ENCODE measurements at places on chromosomes 11 and 22.

DNA sequence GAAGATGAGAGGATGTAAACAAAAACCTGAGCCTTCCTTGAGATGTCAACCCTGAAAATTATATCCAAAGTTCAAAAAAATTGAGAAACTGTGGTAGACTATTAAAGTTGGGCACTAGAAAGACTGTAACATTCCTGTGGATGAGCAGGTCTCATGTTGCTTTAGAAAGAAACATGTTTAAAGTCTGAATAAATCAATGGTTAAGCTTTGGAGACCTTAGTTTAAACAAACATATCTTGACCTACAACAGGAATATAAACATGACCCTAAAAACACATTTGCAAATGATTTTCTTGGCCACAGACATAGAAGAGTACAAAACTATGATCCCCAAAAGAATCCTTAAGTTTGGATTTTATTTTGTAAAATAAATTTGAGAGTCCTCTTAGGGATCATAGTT lies 38.1 kb upstream of the PCF11 start:
- no peak for DNase-seq

- DNase-seq, result no peak
Measured at GRCh38 chr11:14956111-14956510, 16.0 kb downstream of the CALCA start.

DNA sequence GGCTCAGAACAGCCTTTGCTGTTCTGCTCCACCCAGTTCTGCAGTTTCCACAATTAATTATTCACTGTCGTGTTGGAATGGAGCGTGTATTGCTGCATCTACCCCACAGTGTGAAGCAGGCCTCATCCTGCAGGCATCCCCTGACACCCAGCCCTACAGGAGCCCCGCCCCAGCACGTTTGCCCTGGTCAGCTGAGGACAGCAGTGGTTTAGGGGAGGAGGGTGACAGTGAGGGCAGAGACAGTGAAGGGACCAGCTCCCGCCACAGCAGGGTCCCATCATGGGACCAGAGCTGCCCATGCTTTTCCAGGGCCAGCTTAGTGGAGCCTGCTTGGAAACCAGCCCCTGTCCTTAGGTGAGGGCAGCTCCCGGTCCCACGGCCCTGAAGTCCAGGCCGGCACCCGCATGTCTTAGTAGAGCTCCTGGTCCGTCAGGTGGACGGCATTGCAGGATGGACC lies 273.0 kb downstream of the TBC1D22A start:
- DNase-seq, result no peak

DNA sequence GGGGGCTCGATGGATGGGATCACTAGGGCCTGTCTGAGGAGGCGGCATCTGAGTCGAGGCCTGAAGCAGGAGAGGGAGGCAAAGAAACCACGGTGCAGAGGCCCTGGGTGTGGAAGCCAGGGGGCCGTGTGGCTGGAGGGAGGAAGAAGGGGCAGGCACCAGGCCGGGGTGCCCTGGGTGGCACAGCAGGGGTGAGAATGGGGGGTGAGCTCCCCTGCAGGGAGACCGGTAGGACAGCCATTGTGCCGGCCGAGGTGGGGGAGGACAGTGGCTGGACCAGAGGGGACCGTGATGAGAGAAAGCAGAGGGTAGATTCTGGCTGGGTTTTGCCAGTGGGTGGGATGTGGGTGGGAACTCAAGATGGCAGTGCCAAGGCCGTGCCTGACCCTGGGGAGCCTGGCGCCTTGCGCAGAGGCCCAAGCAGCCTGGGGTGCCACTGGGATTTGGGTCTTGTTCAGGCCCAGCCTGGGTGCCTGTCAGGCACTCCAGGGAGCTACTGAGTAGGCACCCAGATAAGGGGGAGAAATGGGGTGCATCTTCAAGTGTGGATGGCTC lies 18.7 kb downstream of the PHLDA2 start:
- DNase-seq, result no peak

DNA sequence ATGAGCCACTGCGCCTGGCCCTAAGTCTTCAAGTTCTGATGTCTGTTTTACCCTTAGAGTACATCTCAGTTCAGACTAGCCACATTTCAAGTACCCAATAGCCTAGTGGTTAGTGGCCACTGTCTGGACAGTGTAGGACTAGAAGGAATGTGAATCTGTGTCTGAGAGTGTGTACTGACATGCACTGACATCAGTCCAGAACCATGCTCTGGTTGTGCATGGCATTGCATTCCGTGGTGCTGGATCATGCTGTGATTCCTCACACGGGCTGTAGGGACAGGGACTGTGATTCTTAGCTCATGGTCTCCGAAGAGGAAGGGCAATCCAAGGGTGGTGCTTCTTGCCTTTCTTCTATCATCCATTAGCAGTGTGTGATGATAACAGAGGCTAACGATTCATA lies 41.1 kb downstream of the AMOTL1 start:
- DNase-seq, result no peak

DNA sequence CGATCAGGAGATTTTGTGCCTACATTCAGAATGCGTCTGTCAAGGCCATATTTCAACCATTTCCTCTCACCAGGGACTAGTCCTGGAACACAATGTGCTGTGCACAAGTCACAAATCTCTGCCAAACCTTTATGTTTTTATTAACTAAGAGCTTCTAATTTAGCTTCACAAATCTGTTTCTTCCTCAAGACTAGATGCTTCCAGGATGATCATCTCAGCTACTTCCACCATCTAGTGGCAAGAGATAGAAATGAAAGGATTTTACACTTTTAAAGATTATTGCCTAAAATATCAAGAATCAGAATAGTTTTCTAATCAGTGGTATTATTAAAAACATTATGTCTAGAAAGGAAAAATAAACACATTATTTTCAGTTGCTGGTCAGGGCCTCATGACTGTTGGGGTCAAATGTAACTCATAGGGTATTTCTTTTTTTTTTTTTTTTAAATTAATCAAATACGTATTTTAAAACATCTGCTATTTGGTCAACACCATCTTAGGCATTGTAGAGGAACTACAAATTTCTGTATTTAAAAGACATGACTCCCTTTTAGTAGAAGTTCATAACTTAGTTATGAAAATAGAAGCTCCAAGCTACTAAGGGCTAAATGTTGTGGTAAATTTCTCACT lies 1102.6 kb downstream of the DLG2 start:
- no peak for DNase-seq

- DNase-seq, result no peak
Measured at GRCh38 chr11:111602865-111603610, 789 bp downstream of the SIK2 start.

DNA sequence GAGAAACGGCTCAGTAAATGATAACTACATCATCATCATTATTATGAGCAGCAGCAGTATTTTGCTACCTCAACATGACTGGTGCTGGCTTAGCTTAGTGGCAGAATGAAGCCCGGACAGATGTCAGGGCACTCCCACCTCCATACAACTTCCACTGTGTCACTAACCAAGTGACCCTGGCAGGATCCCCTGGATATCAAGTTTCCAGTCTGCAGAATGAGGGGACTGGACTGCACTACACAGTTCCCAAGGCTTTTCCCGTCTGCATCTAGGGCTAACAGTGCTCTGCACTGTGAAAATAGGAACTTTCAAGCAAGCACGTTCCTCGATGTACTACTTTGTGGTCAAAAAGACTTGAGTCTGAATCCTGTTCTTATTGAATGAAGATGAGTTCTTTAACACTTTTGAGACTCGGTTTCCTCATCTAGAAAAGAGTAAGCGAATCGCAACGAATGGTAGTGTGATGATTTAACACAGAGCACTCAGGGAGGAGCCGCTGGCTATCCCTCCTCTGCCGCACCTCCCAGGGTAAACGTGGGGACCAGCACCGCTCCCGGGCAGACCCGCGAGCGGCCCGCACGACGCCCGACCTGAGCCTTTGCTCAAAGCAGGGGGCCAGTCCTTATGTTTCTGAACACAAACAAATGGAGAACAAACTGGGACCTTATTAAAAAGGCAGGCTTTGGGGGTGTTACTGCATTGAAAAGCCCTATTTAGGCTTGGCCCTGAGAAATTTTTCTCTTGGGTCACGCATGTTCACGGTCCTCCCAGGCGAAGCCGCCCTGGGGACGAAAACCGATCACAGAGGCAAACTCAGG lies 910 bp downstream of the CLTCL1 start:
- DNase-seq, result no peak

DNA sequence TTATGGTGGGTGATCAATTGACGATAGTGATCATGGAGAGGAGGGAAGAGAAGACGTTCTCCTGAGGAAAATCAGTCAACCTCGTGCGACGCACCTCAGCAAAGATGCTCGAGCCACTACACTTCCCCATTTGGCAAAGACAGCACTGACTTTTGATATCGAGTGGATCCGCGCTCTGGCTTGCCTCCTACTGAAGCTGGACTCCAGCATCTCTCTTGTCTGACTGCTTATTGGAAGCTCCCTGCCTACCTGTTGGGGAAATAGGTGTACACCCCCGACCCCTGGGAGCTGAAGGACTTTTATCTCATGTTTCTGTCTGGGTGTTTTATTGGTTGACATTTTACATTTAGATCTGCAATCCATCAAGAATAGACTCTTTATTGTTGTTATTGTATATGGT lies 476.8 kb upstream of the B3GAT1 start:
- no peak for DNase-seq

GRCh38 chr11:113193946-113194345 lies 120.4 kb upstream of the TTC12 start:
- DNase-seq, result no peak

GRCh38 chr22:38074181-38075104 lies 9.5 kb downstream of the SLC16A8 start:
- DNase-seq, result no peak

DNA sequence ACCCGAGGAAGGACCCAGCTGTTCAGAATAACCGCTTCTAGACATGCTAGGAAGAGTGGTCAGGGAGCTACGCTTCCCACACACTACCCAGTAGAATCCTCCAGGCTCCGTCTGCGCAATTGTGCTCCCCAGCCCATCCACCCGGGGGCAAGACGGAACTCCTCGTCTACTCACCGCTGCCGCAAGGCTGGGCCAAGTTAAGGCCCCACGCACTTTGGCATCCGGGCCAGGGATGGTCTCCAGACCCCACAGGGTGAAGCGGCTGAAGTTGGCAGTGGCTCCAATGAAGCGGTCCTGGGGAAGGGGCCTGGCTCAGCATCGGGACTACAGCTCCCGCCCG lies 757 bp downstream of the RNASEH2C start:
- DNase-seq, result no peak

GRCh38 chr22:47352920-47353700 lies 590.7 kb downstream of the TBC1D22A start:
- DNase-seq, result no peak

GRCh38 chr11:117747892-117748291 lies 49.1 kb downstream of the DSCAML1 start:
- no peak for DNase-seq

DNA sequence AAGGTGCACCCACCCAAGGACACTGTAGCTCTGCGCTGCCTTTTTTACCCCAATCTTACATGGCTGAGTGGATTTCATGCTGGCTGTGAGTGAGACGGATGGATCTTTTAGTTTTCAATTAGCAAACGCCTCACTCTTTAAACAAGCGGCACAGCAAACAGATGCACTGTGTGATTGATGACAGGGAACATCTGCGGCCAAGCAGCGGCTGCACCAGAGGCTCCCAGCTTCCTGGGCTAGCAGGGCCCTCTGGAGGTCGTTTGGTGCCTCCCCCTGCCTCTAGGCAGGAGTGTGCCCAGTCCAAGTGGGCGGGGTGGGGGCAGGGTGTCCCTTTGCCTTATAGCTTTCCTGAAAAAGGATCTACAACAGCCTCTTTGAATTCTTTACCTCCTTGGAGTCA lies 2.1 kb upstream of the DRD2 start:
- DNase-seq, result no peak

- no peak for DNase-seq
Measured at GRCh38 chr11:31932879-31933278, 121.8 kb upstream of the PAX6 start.

GRCh38 chr22:27019827-27020226 lies 362.4 kb downstream of the MIAT start:
- no peak for DNase-seq

DNA sequence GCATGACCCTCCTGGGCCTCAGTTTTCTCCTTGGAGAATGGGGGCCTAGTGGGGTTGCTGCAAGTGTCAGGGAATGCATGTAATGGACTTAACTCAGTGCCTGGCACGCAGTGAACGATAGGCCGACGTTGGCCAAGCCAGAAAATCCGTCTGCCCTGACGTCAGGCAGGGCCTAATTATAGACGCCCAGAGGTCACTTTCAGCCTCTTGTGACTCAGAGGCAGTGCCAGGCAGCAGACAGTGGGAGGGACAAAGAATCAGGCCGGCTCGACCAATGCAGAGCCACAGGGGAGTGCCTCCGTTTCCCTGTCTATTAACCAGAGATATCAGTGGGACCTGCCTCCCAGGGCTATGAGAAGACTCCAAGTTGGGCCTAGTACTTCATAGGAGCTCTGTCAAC lies 115.0 kb downstream of the MN1 start:
- DNase-seq, result no peak

- DNase-seq, result no peak
Measured at GRCh38 chr11:116874251-116874650, 36.8 kb upstream of the APOA1 start.

DNA sequence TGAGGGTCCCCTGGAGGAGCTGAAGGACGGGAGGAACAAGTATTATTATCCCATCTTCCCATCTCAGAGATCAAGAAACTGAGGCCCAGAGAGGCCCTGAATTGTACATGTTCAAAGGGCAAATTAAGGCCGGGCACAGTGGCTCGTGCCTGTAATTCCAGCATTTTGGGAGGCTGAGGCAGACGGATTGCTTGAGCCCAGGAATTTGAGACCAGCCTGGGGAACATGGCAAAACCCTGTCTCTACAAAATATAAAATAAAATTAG lies 8.1 kb downstream of the PLA2G6 start:
- DNase-seq, result no peak

- no peak for DNase-seq
Measured at GRCh38 chr11:69656536-69657455, 15.8 kb downstream of the CCND1 start.

DNA sequence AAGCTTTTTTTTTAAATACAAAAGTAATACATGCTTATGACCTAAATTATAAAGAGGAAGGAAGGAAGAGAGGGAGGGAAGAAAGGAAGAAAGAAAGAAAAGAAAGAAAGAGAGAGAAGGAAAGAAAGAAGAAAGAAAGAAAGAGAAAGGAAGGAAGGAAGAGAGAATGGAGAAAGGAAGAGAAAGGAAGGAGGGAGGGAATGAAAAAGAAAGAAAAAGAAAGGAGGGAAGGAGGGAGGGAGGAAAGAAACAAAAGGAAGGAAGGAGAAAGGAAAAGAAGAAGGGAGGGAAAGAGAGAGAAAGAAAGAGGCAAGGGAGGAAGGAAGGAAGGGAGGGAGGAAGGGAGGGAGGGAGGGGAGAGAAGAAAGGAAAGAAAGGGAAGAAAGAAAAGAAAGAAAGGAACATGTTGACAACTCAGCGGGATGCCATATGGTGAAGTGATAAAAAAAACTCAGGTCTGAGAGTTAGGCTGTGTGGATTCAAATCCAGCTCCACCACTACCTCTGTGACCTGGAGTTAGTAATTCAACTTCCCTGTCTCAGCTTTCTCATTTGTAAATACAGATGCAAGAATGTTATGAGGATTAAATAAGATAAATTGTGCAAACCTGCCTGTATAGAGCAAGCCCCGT lies 9.6 kb upstream of the EED start:
- DNase-seq, result no peak

DNA sequence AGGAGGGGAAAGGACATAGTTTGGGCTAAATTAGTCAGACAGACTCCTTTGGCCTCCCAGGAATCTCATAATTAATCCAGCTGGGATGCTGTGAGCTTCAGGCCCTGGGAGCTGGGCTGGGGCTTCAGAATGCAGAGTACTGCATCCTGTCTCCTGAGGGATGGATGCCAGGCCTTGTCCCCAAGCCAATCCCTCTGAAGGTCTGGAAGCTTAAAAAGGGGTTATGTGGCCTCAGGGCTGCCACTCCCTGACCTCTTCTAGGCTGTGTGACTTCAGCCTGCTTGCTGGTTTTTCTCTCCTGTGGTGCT lies 6.9 kb upstream of the LRRC32 start:
- no peak for DNase-seq
